HS-27A (cell line): ENCODE measurements at places on chromosomes 12 and 14.

DNA sequence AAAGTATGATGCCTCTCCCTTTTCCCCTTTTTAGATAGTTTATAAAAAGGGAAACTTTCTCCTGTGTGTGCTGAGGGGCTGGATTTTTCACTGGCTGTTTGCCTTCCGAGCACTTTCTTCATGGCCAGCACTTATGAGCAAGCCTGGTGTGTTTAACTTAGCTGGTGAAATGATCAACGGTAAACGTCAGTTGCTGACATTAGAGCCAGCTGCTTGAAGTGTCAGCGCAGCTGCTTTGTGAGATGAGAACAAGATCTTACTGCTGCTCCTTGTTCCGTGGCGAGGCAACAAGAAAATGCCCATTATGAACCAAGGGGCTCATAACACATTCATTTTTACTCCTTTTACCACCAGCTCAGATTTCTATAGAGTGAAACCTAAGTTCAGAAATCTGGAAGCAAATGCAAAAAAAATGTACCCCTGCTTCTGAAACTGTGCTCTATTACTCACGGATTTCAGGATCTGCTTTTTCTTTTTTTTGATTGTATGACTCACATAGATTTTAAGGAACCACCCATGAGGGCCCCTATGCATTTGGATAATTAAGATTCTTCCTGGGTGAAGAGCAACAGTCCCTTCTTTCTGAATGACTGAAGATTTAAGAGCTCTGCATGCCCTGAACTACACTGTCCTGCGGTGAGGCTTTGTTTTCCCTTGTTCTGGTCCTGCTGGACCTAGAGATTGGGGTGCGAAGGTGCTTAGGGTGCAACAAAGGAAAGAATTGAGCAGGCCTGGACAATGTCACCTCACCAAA, 74.3 kb upstream of the CPM start:
- no peak for DNase-seq

GRCh38 chr12:128982933-128983332, 129.7 kb downstream of the GLT1D1 start:
- DNase-seq = no peak

DNA sequence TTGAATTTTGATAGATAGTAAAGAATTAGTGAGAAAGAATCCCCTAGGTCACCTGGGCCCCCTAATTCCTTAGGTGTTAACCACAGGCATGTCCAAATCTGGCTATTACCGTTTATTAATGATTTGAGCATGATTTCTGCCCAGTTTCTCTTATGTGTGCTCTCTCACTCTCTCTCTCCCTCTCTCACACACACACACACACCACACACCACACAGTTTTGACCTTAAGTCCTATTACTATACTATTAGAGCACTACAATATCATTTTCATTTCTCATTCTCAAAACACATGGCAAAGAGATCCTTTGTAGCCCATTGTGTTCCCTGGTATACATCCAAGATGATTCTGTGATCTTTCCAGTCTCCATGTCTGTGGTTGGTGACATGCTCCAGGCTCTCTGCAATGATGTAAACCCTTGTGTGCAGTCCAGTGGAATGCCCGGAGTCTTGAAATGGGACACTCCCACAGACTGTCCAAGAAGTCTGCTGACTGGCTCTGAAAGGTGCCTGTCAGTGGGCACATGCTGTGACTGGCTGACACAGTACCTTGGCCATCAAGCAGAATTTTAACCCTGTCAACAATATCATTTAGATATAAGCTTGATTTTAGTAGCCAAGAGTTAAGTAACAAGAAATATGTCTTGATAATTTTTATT, 96.2 kb downstream of the FIGNL2 start:
- no peak for DNase-seq

- no peak for DNase-seq
Observed at GRCh38 chr14:29913566-29913965, 14.1 kb downstream of the PRKD1 start.

- DNase-seq = no peak
Observed at GRCh38 chr14:99408971-99409289, 71.7 kb downstream of the SETD3 start.

- no peak for DNase-seq
Observed at GRCh38 chr14:22492622-22493542, 96.1 kb downstream of the DAD1 start.

- peak; percentile 77 for DNase-seq
Observed at GRCh38 chr12:124379938-124380754, 85.3 kb downstream of the RFLNA start.

DNA sequence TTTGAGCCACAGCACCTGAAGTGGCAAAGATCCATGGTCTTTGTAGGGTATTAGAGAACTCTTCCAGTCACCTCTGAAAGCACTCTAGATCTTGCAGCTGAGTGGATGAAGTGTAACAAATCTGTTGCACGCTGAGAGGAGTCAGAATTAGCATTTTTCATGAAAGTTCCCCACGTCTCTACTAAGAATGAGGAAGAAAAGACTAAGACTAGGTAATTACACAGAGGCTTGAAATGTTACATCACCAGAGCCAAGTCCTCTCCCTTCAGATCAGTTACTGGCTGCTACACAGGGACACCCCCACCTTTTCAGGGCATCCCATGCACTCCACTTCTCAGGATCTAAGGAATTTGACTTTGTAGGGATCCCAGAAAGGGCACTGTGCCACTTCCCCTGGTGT, 98.6 kb upstream of the FKBP4 start:
- no peak for DNase-seq

DNA sequence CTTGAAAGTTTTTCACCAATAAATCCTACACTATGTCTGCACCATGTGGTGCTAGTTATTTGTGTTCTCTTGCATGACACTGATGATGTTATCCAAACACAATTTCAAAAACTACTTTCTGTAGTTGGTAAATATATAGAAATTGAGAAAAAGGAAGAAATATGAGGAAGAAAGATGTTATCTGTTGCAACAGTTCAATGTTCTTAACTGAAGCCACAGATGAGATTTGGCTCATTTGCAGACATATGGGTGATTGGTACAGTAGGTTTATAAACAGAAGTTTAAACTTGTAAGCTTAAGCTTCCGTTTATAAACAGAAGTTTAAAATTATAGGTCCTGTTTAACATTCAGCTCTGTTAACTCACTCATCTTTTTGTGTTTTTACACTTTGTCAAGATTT, at the start of gene CLEC12A:
Gene CLEC12A (plus strand): TSS at position 229 of the 400 bp plus-strand sequence. CDS start 188 bp downstream, outside the sequence.
- no peak for DNase-seq

DNA sequence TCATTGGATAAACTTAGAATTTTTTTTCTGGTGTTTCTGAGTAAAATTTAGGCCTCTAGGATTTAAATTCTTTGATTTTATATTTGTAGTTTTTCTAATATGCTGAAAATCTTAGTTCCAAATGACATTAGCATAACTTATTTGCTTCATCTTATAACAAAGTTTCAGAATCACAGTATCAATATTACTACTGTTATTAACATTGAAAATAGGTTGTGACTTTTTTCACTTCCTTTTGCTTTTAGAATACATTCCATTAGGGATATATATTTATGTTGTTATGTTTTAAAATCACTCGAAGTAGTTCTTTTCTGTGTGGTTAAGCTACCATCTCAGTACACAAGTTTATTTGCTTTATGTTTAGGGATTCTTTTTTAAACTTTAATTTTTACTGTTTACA, 12.8 kb downstream of the RAB3IP start:
- DNase-seq = no peak

- no peak for DNase-seq
Observed at GRCh38 chr12:106480251-106480650, 102.6 kb upstream of the RFX4 start.

GRCh38 chr14:99578541-99579101, 25.4 kb downstream of the CCDC85C start:
- DNase-seq = no peak

GRCh38 chr12:124426594-124427555, 132.0 kb downstream of the RFLNA start:
- DNase-seq = no peak

GRCh38 chr12:501722-502447, 42.1 kb downstream of the B4GALNT3 start:
- DNase-seq = no peak

DNA sequence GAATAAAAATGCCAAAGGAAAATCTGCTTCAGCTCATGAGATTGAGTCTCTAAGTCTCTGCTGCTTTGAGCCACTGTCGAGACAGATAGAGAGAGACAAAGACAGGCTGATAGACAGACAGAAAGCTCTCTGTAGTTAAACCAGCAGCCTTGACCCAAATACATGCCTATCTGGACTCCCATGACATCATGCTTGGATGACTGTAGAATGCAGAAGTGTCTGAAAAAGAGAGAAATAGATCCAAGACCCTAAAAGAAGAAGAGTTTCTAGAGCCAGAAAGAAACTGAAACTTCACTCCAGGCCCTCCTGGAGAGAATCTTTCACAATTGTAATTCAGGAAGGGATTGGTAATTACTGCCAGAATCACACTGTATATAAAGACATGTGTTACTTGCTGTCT, 122.6 kb upstream of the PLXNC1 start:
- no peak for DNase-seq

DNA sequence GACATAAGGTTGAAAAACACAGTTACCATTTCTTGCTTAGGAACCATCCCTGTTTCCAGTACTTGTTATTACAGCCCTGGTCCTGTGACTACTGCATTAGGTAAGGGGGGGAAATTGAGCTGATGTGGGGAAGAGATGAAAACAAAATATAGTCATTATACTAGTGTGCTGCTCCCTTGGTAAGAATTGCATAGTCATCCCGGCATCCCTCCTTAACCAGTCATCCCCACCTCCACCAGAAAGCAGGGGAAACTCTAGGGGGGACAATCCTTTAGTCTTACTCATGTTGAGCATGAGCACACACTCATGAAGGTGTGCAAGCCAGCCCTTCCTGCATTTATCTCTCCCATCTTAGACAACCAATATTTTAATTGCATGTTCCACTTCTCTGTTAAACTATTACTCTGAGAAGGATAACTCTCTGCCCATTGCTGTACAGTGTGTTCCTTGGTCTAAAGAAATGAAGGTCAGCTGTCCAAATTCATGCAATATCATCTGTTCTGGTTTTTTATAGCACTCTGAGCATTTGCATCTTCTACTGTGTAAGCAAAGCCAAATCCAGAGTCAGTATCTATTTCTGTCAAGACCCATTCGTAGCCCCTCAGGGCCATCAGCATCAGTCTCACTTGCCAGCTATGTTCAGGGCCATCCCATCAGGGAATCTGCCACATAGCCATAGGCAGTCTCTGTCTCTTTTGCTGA, 46.8 kb downstream of the TMEM30B start:
- no peak for DNase-seq

DNA sequence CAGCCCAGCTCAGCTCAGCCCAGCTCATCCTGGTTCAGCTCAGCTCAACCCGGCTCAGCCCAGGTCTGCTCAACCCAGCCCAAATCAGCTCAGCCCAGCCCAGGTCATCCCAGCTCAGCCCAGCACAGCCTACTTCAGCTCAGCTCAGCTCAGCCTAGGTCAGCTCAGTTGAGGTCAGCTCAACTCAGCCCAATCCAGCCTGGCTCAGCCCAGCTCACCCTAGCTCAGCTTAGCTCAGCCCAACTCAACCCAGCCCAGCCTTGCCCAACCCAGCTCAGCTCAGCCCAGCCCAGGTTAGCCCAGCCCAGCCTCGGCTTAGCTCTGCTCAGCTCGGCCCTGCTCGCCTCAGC, 332.3 kb downstream of the TMEM121 start:
- no peak for DNase-seq

GRCh38 chr14:103555559-103556337, 6.7 kb downstream of the BAG5 start:
- no peak for DNase-seq

- peak; percentile 76 for DNase-seq
Observed at GRCh38 chr12:68223067-68223747, 2.4 kb downstream of the IL26 start.

DNA sequence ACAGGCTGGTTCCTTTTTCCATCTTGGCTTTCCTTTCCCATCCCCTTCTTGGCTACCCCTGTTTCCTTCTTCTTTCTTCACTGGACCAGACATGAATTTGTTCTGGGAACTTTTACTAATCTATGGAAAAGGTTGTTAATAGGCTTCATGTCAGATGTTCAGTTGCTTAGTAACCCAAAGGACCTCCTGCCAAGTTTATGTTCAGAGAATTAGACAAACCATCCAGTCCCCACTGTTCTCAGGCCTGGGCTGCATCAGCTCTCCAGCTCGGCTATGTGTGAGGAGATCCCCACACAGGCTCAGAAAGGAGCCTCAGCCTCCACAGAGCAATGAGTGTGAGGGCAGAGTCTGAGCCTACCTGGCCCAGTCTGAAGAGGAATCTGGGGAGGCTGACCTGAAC, 78.0 kb downstream of the AKAP6 start:
- no peak for DNase-seq

DNA sequence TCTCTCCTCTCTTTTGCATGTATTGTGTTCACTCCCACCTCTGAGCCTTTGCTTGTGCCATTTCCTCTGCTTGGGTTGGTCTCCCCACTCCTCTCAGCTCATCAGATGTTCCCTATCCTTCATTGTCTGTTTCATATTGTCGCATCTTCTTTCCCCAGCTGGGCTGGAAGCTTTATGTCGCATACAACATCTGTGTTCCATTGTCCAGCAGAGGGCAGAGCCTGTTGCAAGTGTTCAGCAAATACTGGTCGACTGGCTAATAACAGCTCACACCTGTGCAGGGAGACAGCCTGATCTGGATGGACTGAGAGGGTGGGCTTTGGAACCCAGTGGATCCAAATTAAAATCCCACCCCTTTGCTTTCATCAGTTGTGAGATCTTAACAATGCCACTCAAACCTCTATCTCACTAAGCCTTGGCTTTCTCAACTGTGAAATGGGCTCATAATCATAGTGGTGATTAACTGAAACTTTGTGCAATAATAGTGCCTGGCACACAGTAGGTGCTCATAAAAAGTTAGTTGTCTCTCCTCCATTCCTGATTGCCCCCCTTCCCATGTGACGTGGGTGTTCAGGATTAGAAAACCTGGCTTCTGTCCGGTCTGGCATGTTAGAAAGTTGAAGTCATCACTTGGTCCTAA, 75.8 kb downstream of the RIN3 start:
- DNase-seq = no peak

DNA sequence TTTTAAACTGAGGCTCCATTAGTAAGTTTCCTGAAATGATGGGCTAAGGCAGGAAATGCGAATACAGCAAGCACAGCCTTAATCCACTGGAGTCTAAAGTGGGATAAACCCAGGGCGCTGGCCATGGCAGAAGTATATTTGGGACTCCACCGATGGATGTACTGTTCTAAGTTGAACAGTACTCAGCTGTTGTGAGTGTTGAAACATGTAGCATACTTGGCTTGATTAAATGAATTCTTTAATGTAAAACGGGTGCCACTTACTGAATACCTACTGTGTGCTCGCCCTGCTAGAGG, 996 bp downstream of the SSPN start:
- no peak for DNase-seq

GRCh38 chr12:25101092-25101445, 93.9 kb downstream of the DNAI7 start:
- DNase-seq = no peak

GRCh38 chr14:67068251-67068650, 121.0 kb upstream of the GARIN2 start:
- DNase-seq = peak; percentile 20

DNA sequence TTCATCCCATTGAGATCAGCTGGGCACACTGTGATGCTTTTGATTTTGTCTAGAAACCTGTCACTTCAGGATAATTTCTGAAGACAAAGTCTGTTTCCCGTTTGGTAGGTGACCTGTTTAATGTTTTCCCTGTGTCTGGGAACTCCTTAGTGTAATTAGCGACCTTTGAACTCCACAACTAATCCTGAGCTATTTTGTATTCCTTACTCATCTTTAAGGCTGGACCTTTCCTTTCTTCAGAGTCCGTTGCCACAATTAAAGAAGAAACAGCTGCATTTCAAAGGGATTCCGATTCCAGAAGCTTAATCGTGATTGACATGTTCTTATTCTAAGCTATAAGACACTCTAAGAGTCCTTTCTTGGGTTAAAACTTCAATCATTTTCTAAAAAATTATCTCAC, 22.0 kb downstream of the AP5M1 start:
- no peak for DNase-seq
